Pulmonary artery endothelial cell (primary cell): ENCODE measurements at places on chromosomes 4 and X.

GRCh38 chr4:6307891-6308290, 38.2 kb downstream of the WFS1 start:
- DNase-seq: no peak

DNA sequence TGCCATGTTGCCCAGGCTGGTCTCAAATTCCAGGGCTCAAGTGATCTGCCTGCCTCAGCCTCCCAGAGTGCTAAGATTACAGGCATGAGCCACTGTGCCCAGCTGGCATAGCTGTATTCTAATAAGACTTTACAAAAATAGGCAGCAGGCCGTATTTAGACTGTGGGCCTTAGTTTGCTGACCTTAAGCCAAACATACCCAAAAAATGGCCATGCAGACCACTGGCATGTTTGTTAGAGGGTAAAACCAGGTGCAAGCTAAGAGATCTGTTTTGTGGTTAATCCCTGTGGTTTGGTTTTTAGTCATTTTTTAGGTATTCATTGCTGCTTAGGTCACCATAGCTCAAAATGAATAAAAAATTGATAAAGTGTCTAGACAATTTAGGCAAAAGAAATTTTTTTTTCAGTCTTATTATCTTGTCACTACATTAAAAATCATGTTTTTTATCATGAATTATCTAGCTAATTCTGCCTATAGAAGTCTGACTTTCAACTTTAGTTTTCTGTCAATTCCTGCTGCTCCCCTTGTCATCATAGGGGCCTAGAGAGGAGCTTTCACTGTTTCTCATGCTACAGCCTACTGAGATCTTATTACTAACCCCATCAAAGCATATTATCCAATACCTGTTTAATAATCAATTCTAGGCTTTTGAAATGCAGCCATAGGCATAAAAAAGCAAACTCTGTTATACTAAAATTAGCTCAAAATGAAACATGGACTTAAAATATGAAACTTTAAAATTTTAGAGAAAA, 7.5 kb upstream of the SPINK2 start:
- no peak for DNase-seq

GRCh38 chrX:9291629-9292028, 173.2 kb upstream of the TBL1X start:
- DNase-seq: no peak

DNA sequence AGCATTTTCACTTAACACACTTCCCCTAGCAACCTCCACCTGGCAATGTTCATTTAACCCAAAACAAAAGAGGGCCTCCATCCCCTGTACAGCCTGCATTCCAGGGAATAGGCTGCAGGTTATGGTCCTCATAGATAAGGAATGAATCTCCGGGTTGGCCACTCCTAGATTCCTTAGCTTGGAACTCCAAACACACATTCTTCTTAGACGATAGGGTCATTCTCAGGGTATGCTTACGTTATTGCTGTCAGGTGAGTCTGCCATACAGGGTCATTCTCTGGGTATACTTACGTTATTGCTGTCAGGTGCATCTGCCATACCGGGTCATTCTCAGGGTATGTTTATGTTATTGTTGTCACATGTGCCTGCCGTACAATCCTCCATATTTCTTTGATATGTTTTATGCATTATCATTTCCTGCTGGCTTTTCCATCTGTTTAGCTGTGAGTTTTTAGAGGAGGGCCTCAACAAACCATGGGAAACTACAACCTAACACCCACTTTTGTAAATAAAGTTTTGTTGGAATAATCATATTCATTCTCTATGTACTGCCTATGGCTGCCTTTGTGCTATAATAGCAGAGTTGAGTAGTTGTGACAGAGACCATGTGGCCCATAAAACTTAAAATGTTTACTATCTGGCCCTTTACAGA, 8.2 kb upstream of the AFF1 start:
- no peak for DNase-seq

- no peak for DNase-seq
Measured at GRCh38 chrX:68462653-68463052, 29.4 kb upstream of the OPHN1 start.

DNA sequence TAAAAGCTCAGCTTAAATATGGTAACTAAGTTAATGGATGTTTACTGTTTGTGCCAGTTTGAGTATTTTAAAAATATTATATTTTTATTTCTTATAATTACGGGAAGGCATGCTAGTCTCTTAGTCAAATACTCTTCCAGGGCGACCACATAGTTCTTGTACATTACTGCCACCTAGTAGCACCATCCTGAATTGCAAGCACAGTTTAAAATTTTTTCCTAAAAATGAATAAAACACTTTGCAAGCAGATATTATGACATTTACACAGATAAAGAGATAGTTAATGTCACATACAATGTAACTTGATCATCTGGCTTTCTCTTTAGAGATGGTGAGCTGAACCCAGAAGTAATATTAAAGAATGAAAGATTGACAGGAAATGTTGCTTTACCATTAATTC, 11.5 kb downstream of the NDP start:
- no peak for DNase-seq

DNA sequence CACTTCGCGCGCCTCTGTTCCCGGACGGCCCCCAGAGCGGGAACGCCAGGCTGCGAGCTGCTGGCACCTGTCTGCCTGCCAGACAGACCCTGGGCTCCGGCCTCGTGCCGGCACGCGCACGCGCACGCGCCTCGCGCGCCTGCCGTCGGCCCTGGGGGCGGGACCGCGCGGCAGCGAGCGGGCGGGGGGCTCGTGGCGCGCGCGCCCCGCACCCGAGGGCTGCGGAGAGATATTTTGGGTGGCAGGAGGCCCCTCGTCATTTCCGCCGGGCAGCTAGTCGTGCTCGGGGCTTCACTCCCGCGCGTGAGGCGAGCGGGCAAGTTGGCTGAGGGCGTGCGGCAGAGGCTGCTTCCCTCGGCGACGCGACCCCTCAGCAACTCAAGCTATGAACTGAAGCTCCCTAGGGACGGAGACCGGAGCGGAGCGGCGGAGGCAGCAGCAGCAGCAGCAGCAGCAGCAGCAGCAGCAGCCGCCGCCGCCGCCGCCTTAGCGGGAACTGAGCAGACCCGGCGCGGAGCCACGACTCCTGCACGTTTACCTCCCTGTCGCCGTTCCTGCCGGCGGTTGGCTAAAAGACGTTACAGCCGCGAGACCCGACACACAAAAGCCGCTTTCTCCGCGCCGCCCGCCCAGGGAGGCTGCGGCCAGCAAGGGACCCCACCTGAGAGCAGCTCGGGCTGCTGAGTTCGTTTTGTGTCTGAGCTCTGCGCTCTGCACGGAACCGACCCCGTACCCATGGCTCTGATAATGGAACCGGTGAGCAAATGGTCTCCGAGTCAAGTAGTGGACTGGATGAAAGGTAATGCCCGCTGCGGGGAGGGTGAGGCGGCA, at the start of gene CNKSR2:
Gene CNKSR2 (plus strand): TSS at position 256 of the 831 bp plus-strand sequence. CDS start 480 bp downstream, at position 736.
- no peak for DNase-seq

GRCh38 chrX:134023851-134024281, 38.5 kb upstream of the GPC3 start:
- no peak for DNase-seq

DNA sequence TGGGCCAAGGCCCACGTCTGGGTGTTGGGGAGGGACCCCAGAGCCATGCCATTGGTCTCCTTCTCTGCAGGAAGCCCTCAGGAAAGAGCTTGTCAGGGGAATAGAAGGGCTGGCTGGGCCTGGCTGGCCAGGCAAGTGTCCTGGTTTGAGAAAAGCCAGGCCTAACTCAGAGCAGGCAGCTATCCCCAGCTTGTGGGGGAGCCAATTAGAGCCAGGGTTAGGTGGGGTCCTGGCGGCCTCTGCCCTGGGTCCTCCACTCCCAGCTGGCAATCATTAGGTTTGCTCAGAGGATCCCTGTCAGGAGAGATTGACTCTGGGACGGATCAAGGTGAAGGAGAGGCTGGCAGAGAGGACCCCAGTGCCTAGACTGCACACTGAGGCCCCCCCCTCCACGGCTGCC, 64.8 kb downstream of the PJA1 start:
- DNase-seq: no peak

DNA sequence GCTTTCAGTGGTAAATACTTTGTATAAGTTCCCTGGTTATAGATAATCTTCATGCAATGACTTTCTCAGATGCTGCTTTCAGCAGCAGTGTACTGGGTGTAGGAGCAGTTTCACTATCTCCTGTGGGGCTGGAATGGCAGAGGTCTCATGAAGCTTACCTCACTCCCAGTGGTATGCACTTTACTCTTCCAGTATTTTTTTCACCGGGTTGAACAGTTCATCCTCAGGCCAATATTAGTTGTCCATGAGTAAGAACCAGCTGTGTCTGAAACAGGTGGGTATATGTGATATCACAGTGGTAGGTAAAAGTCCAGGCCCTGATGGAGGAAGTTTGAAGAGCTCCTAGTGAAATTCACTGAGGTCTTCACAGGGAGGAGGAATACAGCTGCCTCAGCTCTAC, 351.5 kb upstream of the EMCN start:
- DNase-seq: no peak

GRCh38 chr4:7236847-7237246, 44.5 kb downstream of the SORCS2 start:
- no peak for DNase-seq
